ENCODE measurements at places on chromosomes 7 and 10.
A peak's percentile ranks its signal among the peaks of the same experiment; 100 is the strongest.

- DNase-seq, result no peak
Measured at GRCh38 chr10:131650771-131651673, 249.8 kb upstream of the PPP2R2D start.

DNA sequence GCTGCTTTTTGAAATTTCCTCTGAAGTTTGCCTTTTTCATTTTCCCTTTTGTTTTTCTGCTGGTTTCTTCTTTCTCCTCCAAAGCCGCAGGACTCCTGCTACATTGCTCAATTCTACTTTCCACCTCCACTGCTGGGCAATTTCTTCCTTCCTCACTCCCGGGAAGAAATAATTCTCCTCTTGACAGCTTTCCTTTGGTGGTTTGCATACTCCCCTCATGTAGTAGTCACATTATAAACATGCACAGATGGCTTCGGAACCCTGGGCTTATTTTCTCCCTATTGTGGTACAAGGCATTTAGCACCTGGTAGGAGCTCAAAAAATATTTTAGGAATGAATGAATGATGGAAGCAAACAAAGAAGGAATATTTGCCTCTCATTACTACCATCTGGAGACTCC lies 977.2 kb downstream of the LRMDA start:
- no peak for DNase-seq

- no peak for DNase-seq
Measured at GRCh38 chr10:30358206-30358605, 9.1 kb upstream of the MTPAP start.

DNA sequence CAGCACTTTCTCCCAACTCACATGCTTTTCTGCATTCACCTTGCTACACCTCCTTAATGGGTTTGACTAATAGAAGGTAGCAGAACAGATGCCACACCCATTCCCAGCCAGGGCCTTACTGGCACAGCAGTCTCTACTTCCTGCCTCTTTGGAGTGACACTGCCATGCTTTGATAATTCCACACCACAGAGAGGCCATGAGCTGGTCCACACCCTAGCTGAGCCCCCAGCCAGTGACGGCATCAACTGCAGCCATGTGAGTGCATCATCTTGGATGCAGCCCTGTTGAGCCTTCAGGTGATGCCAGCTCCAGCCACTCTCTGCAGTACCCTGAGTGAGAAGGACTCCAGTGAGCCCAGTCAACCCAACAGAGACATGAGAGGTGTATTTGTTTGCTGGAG lies 27.5 kb upstream of the EZH2 start:
- no peak for DNase-seq

- no peak for DNase-seq
Measured at GRCh38 chr7:39967406-39968161, 17.5 kb downstream of the CDK13 start.

GRCh38 chr10:109838592-109839244 lies 84.6 kb downstream of the XPNPEP1 start:
- no peak for DNase-seq

DNA sequence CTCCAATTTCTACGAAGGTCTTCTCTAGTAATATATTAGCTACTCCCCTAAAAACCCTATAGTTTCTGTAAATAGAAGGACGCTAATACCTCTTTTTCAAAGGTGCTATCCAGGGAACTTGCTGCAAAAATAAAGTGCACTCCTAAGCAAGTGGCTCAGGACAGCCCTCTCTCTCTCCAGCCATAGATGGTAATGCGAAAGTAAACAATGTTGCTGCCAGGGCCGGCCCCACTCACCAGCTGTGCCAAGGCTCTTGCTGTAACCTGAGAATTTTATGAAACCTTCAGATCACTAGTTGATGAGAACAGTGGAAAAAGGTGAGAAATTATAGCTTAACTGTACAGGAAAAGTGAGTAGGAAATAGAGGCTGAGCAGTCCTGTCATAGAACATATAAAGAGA lies 10.9 kb upstream of the TAS2R39 start:
- DNase-seq, result peak; percentile 30

DNA sequence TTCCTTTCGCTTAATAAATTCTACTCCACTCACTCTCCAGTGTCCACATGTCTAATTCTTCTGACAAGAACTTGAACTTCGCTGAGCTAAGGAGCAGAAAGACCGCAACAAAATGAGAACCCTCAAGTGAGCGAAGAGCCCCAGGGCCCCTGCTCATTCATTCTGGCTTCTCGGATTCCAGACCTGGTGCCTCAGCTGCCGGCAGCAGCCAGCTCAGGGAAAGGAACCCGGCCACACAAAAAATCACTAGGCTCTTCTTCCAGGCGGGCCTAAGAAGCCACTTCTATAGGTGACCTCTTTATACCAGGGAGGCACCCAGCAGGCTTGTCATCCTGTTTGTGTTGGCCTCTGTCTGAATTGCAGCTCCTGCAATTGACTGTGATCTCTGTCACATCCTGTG lies 33.3 kb downstream of the OTUD1 start:
- DNase-seq, result no peak

- DNase-seq, result no peak
Measured at GRCh38 chr7:82998436-82998835, 164.2 kb downstream of the PCLO start.

GRCh38 chr7:33814400-33814799 lies 90.9 kb upstream of the BMPER start:
- DNase-seq, result no peak

- DNase-seq, result no peak
Measured at GRCh38 chr7:138903186-138903820, 77.9 kb downstream of the KIAA1549 start.

- no peak for DNase-seq
Measured at GRCh38 chr10:613271-614138, 76.0 kb downstream of the DIP2C start.

DNA sequence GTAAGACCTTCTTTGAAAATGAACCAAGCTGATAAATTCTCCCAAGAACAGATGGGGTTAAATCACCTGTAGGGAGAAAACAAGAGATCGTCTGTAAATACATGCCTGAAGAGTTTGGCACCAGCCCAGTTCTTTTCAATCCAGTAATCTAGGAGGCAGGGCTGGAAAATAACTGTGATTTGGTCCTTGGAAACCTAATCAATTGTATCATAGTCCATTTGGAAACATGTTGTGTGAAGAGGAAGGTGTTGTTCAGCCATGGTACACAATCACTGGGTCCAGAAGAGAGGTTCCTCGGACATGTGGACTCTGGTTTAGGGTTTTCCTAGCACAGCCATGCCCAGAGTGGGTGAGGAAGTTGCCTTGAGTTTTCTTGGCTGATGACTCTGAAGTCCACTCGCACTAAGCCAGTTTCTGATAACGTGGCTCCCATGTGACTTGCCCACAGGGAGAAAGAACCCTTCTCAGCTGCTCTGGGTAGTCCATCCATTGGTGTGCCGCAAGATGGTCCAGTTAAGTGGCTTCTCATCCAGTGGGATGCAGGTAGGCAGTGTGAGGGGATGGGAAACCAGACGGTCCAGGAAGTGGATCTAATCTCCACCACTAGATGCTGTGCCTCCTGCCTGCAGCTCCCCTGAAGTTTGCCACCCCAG lies 5.1 kb downstream of the BLNK start:
- no peak for DNase-seq

DNA sequence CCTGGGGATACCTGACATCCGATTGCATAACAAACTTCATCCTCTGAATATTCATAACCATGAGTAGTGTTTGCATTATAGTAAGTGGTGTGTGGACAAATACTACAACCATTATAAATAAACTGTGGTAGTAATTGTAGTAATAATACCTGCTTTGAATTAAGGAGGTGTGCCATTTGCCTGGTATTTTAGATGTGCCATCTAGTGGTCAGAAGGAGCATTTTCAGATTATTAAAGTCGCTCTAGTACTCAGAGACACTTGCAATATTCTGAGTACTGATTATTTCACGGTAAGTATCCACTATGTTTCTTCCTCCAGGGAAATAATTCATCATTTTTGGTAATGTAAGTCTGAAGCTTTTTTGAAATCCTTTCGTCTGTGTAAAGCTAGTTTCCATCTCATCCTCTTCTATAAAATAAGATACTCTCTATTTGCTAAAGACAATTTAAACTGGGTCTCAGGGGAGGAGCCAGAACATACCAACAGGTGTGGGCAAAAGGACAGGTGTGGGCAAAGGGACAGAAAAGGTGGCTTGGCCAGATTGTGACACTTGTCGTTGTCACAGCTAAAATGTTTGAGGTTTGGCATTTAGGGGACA lies 115.3 kb upstream of the WDR11 start:
- DNase-seq, result peak; percentile 3

DNA sequence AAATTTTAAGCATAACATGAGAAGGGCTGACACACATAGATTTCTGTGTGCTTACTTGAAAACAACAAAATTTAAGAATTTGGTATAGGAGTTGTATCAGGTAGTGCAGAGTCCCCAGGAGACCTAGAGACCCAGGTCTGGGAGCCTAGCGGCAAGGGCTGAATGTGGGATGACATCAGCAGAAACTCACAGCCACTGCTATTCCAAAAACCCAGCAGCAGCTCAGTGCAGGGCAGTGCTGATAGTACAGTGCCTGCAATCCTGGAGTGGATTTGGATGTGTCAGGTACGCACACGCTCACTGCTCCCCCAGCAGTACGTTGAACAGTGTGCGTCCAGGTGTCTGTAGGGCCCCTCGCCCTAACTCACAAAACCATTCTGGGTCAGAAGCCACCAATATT lies 87.1 kb downstream of the EGFR start:
- no peak for DNase-seq

DNA sequence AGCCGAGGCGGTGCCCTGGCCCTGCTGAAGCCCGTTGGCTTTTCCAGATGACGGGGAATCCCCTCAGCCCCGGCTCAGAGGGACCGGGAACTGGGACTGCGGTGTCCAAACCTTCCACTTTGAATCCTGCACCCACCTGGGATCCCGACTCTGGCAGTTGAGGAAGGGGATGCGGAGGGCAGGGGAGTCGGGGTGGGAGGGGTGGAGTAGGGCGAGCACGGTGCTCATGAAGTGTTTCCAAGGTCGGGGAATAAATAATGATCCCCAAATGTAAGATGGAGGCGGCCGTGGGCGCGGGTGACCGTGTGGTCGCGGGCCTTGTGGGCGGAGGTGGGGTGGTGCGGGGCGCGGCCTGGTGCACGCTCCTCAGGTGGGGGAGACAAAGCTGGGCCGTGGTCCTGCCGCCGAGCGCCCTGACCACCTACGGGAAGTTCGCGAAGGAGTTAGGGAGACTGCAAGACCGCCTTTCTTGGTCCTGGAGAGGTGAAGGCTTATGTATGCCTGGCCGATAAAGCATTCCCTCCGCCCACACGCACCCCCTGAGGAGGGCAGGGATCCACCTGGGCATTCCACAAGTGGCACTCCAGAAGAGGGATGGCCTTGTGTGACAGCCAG lies 1.4 kb downstream of the MTURN start:
- DNase-seq, result no peak

DNA sequence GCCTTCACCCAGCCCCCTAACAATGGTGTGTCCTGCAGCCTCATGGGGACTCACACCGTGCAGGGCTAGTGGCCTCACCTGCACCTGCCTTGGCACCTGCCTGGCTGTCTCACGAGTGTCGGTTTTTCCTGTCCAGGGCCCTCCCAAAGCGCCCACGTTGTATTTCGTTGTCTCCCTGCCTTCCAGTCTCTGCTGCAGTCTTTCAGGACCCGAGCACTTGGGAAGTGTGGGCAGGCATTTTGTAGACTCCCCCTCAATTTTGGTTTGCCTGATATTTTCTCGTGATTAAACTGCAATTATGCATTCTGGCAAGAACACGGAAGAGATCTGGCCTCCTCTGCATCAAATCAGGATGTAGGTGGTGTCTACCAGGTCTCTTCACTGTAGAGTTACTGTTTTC lies 17.9 kb downstream of the BNIP3 start:
- no peak for DNase-seq

DNA sequence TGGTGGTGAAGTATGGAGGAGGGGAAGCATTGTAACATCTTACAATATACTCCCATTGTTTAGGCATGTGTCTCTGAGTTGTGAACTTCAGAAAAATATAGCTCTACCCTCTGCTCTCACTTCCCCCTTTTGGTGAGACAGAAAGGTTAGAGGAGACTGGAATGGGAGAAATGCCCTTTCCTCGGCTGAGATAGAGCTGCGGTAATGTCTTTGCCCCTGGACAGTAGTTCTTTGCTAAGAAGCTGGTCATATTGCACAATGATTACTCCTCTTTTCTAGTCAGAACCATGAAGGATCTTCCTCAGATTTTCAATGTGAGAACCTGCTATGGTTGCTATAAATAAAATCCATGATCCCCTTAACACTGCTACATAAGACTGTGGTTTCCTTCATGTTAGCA lies 171.0 kb downstream of the SEM1 start:
- DNase-seq, result no peak

DNA sequence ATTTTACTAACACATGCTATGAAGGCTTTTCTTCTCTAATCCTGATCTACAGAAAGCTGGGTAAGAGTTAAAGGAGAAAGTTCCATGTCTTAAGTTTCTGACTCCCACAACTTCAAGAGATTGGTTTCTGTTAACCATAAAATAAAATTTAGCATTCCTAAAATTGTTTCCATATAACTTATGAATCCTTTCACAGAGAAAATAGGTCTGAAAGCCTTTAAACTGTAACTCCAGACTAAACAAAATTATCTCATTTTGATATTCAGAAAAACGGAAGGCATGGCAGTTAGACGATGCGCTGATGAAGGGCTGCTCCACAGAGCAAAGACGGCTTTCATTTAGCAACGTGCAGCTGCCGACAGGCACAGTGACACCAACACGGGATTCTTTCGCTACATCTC lies 133.3 kb downstream of the SLC25A13 start:
- no peak for DNase-seq

DNA sequence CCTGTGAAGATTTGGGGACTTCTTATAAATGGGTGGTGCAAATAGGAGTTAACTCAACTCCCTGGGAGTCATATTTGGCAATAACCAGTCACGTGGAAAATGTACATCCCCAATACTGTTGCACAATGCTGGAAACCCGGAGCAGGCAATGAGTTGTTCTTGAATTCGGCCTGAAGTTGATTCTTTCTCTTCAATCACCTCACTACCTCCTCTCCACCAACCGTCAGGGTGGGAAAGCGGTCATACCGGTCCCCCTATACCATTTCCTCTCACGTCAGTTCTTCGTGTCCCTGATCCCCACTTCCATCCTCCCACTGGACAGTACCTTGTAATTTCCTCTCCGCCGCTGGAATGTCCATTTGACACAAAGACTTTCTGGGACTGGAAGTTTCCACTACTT lies 2.8 kb downstream of the GIMAP5 start:
- DNase-seq, result no peak

DNA sequence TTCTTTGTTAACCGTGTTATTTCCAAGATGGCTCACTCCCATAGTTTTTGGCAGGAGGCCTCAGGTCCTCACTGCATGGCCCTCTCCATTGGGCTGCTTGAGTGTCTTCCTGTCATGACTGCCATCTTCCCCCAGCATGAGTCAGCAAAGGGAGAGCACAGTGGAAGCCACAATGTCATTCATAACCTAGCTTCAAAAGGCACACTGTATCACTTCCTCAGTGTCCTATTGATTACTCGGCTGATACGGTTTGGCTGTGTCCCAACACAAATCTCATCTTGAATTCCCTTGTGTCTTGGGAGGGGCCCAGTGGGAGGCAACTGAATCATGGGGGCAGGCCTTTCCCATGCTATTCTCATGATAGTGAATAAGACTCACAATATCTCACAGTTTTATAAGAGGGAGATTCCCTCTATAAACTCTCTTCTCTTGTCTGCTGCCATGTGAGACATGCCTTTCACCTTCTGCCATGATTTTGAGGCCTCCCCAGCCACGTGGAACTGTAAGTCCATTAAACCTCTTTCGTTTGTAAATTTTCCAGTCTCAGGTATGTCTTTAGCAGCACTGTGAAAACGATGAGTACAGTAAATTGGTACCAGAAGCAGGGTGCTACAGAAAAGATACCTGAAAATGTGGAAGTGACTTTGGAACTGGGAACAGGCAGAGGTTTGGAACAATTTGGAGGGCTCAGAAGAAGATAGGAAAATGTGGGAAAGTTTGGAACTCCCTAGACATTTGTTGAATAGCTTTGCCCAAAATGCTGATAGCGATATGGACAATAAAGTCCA lies 106.5 kb downstream of the PRLHR start:
- DNase-seq, result no peak
